Heart right ventricle (tissue), 16 donors: ENCODE measurements at places on chromosomes 16 and 17. TPM values are rescaled to one million over a fixed set of nuclear protein-coding genes. Genes with fewer than 3 reads are reported as not detected.

ZG16B gene
- total RNA-seq: not detected

GRCh38 chr16:27421961-27422740 is 20.2 kb downstream of the IL21R start:
- no peak overlapping the region for H3K27ac ChIP-seq
- H3K4me1 ChIP-seq: no peaks in the 10 kb centered on the region
- H3K27me3 ChIP-seq: peaks cover 4% of the 10 kb centered on the region
- no peaks in the 10 kb centered on the region for H3K36me3 ChIP-seq
- no peak overlapping the region for H3K4me3 ChIP-seq

- H3K36me3 ChIP-seq: peaks cover 9% of the 10 kb centered on the region
- DNase-seq: no peak
Measured at GRCh38 chr17:30808785-30809286, 15.7 kb downstream of the CRLF3 start.

- no peak overlapping the region for H3K4me3 ChIP-seq
- H3K4me1 ChIP-seq: peaks cover 12% of the 10 kb centered on the region
- H3K27ac ChIP-seq: no peak overlapping the region
- peaks cover 28% of the 10 kb centered on the region for H3K27me3 ChIP-seq
- no peaks in the 10 kb centered on the region for H3K36me3 ChIP-seq
- DNase-seq: no peak
Measured at GRCh38 chr16:88548131-88548874, 21.9 kb upstream of the ZC3H18 start.
